MCF 10A (cell line): ENCODE measurements at places on chromosomes 3 and 15. TPM values are rescaled to one million over a fixed set of nuclear protein-coding genes. Genes with fewer than 3 reads are reported as not detected.
A peak's percentile ranks its signal among the peaks of the same experiment; 100 is the strongest.

DNA sequence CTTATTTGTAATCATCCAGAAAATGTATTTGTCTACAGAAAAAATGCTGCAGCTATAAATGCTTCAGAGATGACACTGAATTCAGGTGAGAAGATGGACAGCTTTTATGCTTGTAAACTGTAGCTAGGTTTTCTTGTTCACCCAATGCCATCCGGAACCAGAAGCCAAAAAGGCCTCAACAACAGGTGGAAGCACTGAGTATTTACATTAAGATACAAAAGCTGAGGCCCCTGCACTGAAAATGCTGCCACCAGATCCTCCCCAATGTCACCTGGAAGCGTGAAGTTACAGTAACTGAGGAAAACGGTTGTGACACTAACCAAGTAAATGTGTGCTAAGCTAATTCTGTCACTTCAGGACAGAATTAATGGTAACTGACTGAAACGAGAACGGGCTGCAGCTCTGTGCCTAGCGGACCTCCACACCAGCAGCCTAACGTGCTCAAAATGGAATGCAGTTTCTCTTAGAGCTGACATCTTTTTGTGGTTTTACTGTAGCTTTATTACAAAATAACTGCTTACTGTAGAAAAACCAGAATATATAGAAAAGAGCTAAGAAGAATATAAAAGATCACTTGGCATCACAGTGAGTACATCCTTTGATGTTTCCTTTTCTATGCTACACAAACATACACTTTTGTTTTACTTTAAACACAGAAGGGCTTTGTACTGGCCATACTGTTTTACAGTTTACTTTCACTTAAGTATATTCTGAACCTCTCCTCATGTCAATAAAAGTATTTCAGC lies 7.6 kb downstream of the CHSY1 start:
- peak overlapping the region; percentile 32 for H3K27ac ChIP-seq
- no peak overlapping the region for H3K4me3 ChIP-seq
- H3K4me1 ChIP-seq, result peaks cover 37% of the 10 kb centered on the region
- DNase-seq, result no peak
- H3K27me3 ChIP-seq, result no peaks in the 10 kb centered on the region
- H3K36me3 ChIP-seq, result peaks cover 6% of the 10 kb centered on the region

- H3K27ac ChIP-seq, result peak overlapping the region; percentile 97
- no peaks in the 10 kb centered on the region for H3K27me3 ChIP-seq
- H3K36me3 ChIP-seq, result no peaks in the 10 kb centered on the region
- peak overlapping the region; percentile 57 for H3K4me3 ChIP-seq
- peaks cover 33% of the 10 kb centered on the region for H3K4me1 ChIP-seq
Measured at GRCh38 chr3:15102256-15102655, 3.3 kb upstream of the RBSN start.

DNA sequence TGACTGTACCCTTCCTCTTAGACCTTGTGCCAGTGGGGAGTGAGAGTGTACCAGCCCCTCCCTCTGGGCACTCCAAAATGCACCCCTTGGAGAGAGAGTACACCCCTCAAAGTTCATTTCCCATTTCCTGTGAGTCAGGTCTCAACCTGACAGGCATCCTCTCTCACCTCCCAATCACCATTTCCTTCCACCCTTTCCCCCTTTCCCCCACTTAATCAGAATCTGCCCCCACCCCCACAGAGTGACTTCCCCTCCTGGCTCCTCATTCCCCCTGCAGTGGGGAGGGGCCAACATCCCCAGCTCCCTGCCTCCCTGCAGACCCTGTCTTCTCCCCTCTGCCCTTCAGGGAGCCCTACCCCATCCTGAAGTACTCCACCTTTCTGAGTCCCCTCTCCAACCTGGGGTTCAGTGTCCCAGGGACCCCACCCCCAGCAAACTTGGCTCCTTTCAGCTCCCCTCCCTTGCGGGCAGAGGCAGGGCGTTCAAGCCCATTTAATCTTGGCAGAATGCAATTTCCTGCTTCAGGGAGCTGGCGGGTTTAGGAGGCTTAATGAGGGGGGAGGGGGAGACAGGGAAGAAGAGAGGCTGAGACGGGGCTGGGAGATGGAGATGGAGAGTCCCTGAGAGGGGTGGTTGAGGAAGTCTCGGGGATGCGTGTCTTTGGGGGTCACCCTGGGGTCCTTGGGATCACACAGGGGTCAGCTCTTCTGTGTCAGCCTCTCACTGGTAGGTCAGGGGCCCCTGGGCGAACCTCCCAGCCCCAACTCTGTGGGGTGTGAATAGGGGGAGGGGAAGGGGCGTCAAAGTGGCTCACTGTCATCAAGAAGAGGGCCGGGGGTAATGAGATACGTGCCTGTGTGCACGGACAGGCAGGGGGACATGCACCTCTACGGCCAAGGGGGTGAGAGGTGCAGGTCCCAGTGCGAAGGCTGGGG lies 16.6 kb upstream of the SEMA3F start:
- peaks cover 13% of the 10 kb centered on the region for H3K4me1 ChIP-seq
- no peak overlapping the region for H3K27ac ChIP-seq
- H3K27me3 ChIP-seq, result peaks cover 12% of the 10 kb centered on the region
- H3K4me3 ChIP-seq, result no peak overlapping the region

DNA sequence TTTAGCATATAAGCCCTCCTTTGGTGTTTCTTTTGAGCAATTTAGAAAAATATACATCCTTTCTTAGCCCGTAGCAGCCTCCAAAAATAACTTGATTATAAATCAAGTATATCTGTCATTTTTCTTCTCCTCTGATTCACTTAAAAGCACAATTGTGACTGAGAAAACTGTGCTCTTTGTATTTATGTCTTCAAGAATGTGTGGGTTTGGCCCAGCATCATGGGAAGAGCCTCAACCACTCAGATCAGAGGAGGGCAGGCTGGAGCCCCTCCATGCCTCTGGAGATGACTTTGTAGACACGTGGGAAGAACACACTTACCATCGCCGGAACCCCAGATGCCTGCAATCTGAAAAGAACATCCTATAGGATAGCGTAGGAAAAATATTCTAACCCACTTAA lies 123.8 kb upstream of the FEZF2 start:
- no peaks in the 10 kb centered on the region for H3K36me3 ChIP-seq
- DNase-seq, result no peak
- H3K27me3 ChIP-seq, result peaks cover 100% of the 10 kb centered on the region
- no peak overlapping the region for H3K27ac ChIP-seq

GRCh38 chr15:92616621-92617548 lies 38.7 kb downstream of the FAM174B start:
- no peaks in the 10 kb centered on the region for H3K27me3 ChIP-seq
- H3K36me3 ChIP-seq, result peaks cover 11% of the 10 kb centered on the region
- peaks cover 9% of the 10 kb centered on the region for H3K4me1 ChIP-seq
- H3K27ac ChIP-seq, result no peak overlapping the region
- DNase-seq, result no peak
- H3K4me3 ChIP-seq, result no peak overlapping the region

GRCh38 chr3:21750831-21751391 lies at the start of gene ZNF385D:
Gene ZNF385D (minus strand): TSS chr3:21751210. CDS start chr3:21750916, 294 bp downstream.
- peak; percentile 32 for DNase-seq
- H3K36me3 ChIP-seq, result no peaks in the 10 kb centered on the region
- H3K4me3 ChIP-seq, result peak within 1 kb of the TSS; percentile 67
- peak within 1 kb of the TSS; percentile 16 for H3K27ac ChIP-seq
- no peaks in the 10 kb centered on the region for H3K27me3 ChIP-seq
- H3K4me1 ChIP-seq, result peaks cover 12% of the 10 kb centered on the region

GRCh38 chr15:35479423-35479822 lies 66.5 kb downstream of the DPH6 start:
- H3K36me3 ChIP-seq, result no peaks in the 10 kb centered on the region
- H3K27ac ChIP-seq, result no peak overlapping the region
- peaks cover 11% of the 10 kb centered on the region for H3K4me1 ChIP-seq
- no peak for DNase-seq
- no peak overlapping the region for H3K4me3 ChIP-seq

GRCh38 chr3:23199649-23200048 lies 3.5 kb upstream of the UBE2E2 start:
- no peak overlapping the region for H3K27ac ChIP-seq
- peaks cover 24% of the 10 kb centered on the region for H3K27me3 ChIP-seq
- no peak for DNase-seq

C15orf61 gene
- total RNA-seq, result 7.9 and 10.5 TPM in 2 replicates

DOCK3 gene
- total RNA-seq, result 0.14 and 0.34 TPM in 2 replicates

UROC1 gene
- not detected in 2 replicates for total RNA-seq
